ENCODE measurements at places on chromosomes 7 and 10. TPM values are rescaled to one million over a fixed set of nuclear protein-coding genes. Genes with fewer than 3 reads are reported as not detected.

DNA sequence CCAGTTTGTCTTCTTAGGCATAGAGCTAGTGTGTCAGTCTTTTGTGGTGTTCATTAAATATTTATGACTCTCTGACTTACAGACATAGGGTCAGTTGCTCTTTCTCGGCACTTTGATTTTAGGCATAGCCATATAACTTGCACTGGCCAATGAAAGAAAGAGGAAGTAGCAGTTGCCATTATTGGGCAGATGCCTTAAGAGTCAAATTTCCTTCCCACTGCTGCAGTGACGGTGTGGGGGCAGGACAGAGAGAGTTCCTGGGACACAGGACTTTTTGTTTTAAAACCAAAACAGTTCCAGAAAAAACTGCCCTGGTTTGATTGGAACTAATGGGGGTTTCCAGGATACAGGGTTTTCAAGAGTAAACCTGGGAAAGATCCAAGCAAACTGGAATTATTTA, 60.2 kb upstream of the PHF14 start:
- no peaks in the 10 kb centered on the region for H3K27me3 ChIP-seq
- H3K27ac ChIP-seq: no peak overlapping the region
- no peaks in the 10 kb centered on the region for H3K4me1 ChIP-seq
- no peak overlapping the region for H3K4me3 ChIP-seq
- peak; percentile 14 for DNase-seq

- peak overlapping the region; percentile 12 for H3K27ac ChIP-seq
- H3K36me3 ChIP-seq: no peaks in the 10 kb centered on the region
- peaks cover 3% of the 10 kb centered on the region for H3K4me1 ChIP-seq
- no peak overlapping the region for H3K4me3 ChIP-seq
Observed at GRCh38 chr10:29948881-29949355, 110.5 kb downstream of the JCAD start.

- peaks cover 3% of the 10 kb centered on the region for H3K4me1 ChIP-seq
- DNase-seq: no peak
- H3K36me3 ChIP-seq: no peaks in the 10 kb centered on the region
- no peaks in the 10 kb centered on the region for H3K27me3 ChIP-seq
- H3K4me3 ChIP-seq: no peak overlapping the region
Observed at GRCh38 chr7:105256761-105257231, 131.9 kb downstream of the SRPK2 start.

DNA sequence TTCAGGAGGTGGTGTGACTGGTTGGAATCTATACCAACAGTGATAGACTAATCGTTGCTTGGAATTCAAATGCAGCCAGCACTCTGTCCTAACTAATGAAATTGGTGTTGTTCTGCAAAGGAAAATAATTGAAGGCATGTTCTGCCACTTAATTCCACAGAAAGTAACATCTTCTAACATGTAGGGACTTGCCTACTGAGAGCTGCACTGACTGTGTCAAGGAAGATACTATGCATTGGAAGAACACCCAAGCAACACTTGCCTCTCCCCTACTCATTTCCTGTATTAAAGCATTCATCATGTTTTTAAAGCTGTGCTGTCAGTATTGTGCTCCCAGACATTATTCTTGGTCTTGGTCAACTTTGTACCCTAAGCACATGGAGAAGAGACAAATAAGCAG, 2.7 kb upstream of the CYP3A7 start:
- H3K36me3 ChIP-seq: no peaks in the 10 kb centered on the region
- H3K27ac ChIP-seq: no peak overlapping the region
- no peak overlapping the region for H3K4me3 ChIP-seq
- no peaks in the 10 kb centered on the region for H3K4me1 ChIP-seq
- H3K27me3 ChIP-seq: no peaks in the 10 kb centered on the region

GRCh38 chr10:116926426-116926825, 77.1 kb downstream of the ENO4 start:
- no peak overlapping the region for H3K27ac ChIP-seq
- H3K27me3 ChIP-seq: no peaks in the 10 kb centered on the region
- H3K36me3 ChIP-seq: no peaks in the 10 kb centered on the region
- H3K4me3 ChIP-seq: no peak overlapping the region
- no peaks in the 10 kb centered on the region for H3K4me1 ChIP-seq

DNA sequence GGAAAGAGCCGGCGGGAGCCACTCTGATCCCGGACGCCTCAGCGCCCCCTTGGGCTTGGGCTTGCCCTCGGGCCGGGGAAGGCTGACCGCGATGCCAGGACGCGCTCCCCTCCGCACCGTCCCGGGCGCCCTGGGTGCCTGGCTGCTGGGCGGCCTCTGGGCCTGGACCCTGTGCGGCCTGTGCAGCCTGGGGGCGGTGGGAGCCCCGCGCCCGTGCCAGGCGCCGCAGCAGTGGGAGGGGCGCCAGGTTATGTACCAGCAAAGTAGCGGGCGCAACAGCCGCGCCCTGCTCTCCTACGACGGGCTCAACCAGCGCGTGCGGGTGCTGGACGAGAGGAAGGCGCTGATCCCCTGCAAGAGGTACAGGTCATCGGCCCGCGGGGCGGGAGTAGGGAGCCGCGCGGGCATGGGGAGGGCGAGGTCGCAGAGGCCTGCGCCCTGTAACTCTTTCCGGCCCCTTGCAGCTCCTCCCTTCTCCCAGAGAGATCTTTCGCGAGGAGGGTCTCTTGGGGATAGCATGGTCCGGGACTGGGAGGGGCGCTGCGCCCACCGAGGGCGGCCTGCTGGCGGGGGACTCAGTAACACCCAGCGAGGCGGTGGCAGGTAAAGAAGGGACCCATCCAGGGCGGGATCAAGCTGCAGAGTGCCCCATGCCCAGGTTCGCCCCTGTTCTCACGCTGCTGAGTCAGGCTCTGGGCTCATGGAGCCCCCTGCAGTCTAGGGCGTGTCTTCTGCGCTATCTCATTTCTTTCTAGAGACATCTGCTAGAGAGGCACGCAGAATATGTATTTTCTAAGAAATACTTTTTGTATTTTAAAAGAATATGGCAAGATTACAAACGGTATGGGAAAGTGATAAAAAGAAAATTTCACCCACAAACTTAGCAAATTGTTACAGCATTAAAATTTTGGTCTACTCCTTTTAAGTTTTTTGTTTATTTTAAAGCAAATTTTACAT, 687 bp downstream of the EPDR1 start:
- H3K4me3 ChIP-seq: peak overlapping the region; percentile 78
- H3K4me1 ChIP-seq: peaks cover 13% of the 10 kb centered on the region
- H3K36me3 ChIP-seq: no peaks in the 10 kb centered on the region
- H3K27ac ChIP-seq: peak overlapping the region; percentile 79
- H3K27me3 ChIP-seq: peaks cover 8% of the 10 kb centered on the region
- DNase-seq: no peak

DNA sequence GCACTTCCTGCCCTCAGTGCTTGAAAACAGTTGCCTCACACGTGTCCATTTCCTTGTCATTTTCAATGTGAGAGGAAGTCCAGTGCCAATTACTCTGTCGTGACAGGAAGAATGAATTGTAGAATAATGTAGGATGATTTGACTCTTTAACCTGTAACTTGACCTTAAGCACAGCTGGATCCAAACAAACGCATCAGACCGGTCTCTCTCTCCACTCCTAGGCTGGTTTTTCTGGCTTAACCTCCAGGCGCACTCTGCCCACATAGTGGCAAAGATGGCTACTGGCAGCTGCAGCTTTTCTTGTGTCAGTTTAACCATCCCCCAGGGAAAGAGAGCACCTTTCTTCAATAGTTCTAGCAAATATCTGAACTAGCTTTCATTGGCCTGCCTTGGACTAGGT, 29.4 kb upstream of the PNLIPRP3 start:
- no peak overlapping the region for H3K4me3 ChIP-seq
- no peaks in the 10 kb centered on the region for H3K27me3 ChIP-seq
- H3K4me1 ChIP-seq: no peaks in the 10 kb centered on the region
- no peak overlapping the region for H3K27ac ChIP-seq
- H3K36me3 ChIP-seq: no peaks in the 10 kb centered on the region

- no peak overlapping the region for H3K4me3 ChIP-seq
- no peaks in the 10 kb centered on the region for H3K36me3 ChIP-seq
- no peaks in the 10 kb centered on the region for H3K27me3 ChIP-seq
- no peaks in the 10 kb centered on the region for H3K4me1 ChIP-seq
- no peak for DNase-seq
- H3K27ac ChIP-seq: no peak overlapping the region
Observed at GRCh38 chr7:12481722-12482121, 78.1 kb upstream of the VWDE start.

GRCh38 chr7:126790763-126791162, 462.0 kb downstream of the GRM8 start:
- H3K27ac ChIP-seq: no peak overlapping the region
- no peaks in the 10 kb centered on the region for H3K36me3 ChIP-seq

DNA sequence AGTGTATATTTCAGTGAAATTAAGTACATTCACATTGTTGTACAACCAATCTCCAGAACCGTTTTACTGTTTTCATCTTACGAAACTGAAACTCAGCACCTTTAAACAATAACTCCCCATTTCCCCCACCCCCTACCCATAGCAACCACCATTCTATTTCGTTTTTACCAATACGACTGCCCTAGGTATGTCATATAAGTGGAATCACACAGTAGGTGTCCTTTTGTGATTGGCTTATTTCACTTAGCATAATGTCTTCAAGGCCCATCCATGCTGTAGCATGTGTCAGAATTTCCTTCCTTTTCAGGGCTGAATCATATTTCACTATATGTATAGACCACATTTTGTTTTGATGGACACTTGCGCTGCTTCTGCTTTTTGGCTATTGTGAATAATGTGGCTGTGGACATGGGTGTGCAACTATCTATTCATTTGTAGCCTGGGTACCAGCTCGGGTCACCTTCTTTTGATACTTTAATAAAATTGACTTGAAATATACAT, 34.3 kb upstream of the DLG5 start:
- H3K27me3 ChIP-seq: no peaks in the 10 kb centered on the region
- no peak overlapping the region for H3K4me3 ChIP-seq
- H3K36me3 ChIP-seq: no peaks in the 10 kb centered on the region
- peaks cover 11% of the 10 kb centered on the region for H3K4me1 ChIP-seq

GRCh38 chr7:13727751-13728150, 261.7 kb downstream of the ETV1 start:
- H3K4me3 ChIP-seq: no peak overlapping the region
- no peaks in the 10 kb centered on the region for H3K36me3 ChIP-seq
- no peaks in the 10 kb centered on the region for H3K27me3 ChIP-seq
- no peak for DNase-seq

DNA sequence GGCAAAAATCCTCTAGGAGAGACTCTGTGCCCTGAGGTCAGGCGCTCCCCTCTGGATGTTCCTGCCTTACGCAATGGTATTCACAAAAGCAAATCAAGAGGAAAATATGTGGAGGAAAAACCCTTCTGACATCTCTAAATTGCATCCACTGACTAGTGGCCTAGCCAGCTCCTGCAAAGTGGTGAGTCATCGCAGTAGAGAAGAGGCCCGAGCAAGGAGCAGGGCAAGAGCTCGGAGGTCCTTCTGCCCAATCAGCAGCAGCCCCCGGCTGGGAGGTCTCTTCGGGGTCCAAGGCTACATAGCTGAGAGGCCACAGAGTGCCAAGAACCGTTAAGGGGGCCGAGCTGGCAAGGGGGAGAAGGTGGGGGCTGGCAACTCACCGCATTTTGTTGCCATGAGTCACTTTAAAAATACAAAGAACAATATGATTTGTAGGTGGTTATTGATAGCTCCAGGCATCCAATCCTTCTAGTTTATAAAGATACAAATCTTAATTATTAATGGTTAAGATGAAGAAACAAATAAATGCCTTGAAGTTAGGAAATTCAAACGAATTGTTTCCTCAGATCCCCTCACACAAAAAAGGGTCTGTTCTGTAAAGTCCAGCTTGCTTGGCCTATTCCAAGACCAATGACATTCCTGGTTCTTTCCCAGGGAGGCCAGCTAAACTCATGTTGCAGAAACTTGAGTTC, 161.6 kb downstream of the PKD1L1 start:
- no peaks in the 10 kb centered on the region for H3K27me3 ChIP-seq
- H3K4me1 ChIP-seq: peaks cover 10% of the 10 kb centered on the region
- no peak overlapping the region for H3K4me3 ChIP-seq
- peak overlapping the region; percentile 51 for H3K27ac ChIP-seq

DNA sequence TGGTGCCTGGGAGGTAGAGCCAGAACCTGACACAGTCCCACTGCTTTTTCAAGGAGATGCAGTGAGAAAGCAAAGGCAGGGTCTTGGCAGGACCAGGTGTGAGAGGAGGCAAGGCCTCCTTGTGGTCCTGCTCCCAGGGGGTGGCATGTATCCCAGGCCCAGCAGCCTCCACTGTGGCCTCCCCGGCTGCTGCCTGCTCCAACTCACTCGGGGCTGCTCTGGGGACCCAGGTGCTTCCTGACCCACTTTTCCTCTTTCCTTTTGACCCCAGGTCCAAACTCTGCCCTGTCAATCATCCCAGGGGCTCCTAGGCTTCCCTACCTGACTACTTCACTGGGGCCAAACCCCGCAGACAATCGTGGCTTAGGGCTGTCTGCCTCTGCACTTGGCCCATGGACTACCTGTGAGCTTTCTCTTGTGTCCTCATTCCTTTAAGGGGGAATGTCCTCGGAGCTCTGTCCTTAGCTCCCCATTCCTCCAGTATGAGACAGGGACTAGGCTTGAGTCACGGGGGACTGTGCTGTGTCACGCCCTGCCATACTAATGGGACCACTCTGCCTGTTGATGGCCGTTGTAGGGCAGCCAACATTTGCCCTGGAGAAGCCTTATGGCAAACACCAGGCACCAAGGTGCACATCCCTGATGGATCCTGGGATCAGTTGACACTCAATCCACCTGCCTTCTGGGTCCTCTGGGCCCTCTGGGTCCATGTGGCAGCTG, 1.1 kb upstream of the AEBP1 start:
- no peak overlapping the region for H3K4me3 ChIP-seq
- peak overlapping the region; percentile 84 for H3K27ac ChIP-seq
- peaks cover 2% of the 10 kb centered on the region for H3K27me3 ChIP-seq
- DNase-seq: no peak
- H3K4me1 ChIP-seq: peaks cover 69% of the 10 kb centered on the region

- H3K4me1 ChIP-seq: no peaks in the 10 kb centered on the region
- DNase-seq: no peak
- H3K27ac ChIP-seq: no peak overlapping the region
- no peaks in the 10 kb centered on the region for H3K36me3 ChIP-seq
Observed at GRCh38 chr7:110870926-110871325, 220.0 kb upstream of the LRRN3 start.

- DNase-seq: no peak
- peaks cover 8% of the 10 kb centered on the region for H3K4me1 ChIP-seq
- H3K27ac ChIP-seq: no peak overlapping the region
- H3K36me3 ChIP-seq: no peaks in the 10 kb centered on the region
- H3K4me3 ChIP-seq: no peak overlapping the region
- H3K27me3 ChIP-seq: no peaks in the 10 kb centered on the region
Observed at GRCh38 chr10:43055991-43056567, 20.8 kb upstream of the RET start.

GRCh38 chr10:60235001-60235400, 154.7 kb downstream of the ANK3 start:
- DNase-seq: peak; percentile 88
- H3K27ac ChIP-seq: no peak overlapping the region
- no peaks in the 10 kb centered on the region for H3K27me3 ChIP-seq

DNA sequence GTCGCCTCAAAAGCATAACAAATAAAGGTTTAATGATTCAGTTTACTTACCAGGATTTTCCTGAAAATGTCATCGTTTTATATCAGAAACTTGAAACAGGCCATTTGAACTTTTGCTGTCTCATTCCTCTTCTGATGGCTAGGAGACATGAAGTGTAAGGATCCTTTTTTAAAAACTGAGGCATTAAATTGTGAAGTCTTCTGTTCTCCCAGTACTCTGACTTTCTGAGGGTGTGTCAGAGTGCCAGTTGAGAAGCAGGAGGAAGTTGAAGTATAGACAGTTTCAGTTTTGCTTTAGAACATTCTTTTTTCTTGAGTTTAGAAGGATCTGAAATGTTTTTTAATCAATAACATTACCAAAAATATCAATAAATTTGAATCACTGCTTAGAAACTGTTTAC, at the start of gene SAMD9L:
SAMD9L (minus strand) TSS at position 242 of the 400 bp plus-strand sequence. CDS start 12,414 bp downstream, outside the sequence.
- H3K27ac ChIP-seq: peak within 1 kb of the TSS; percentile 57
- H3K4me1 ChIP-seq: no peaks in the 10 kb centered on the region
- no peak for DNase-seq
- H3K36me3 ChIP-seq: no peaks in the 10 kb centered on the region
- H3K27me3 ChIP-seq: no peaks in the 10 kb centered on the region

INA gene
- 322 TPM for polyA plus RNA-seq

DNAJC12 gene
- 25.4 TPM for polyA plus RNA-seq

IFIT1B gene
- polyA plus RNA-seq: not detected

Measured in spinal cord (tissue), 10 donors.